ENCODE measurements at places on chromosomes 5 and 9.

- DNase-seq: no peak
Observed at GRCh38 chr5:172678902-172679301, 37.8 kb downstream of the NEURL1B start.

DNA sequence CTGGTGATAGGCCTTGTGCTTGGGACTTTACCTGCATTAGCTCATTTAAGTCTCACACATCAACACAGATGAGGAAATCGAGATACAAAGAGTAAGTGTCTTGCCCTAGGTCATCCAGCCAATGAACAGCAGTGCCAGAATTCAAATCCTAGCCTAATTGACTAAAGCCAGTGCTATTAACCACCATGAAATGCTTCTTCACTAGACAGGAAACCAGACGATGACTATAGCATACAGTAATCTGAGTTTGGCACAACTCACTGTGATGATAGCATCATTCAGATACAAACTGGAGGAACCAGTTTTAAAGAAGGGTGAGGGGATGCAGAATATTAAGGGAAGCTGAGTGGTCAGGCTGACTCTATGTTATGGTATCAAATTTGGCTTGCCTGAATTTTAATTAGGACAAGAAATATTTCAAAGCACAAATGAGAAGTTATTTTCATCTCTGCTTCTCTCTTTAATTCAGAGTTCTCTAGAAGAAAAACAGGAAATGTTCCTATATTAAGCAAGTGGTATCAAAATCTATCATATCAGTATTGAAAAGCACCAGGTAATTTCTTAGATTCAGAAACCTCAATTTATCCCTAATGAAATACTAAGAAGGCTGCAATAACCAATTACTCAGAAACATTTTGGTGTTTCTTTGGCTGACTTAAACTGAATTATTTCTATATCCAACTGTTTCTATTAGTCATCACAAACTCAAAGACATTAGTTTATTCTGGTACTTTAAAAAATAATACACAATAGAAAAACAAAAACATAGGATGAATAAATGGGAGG, 147.0 kb upstream of the RASA1 start:
- DNase-seq: peak; percentile 92

DNA sequence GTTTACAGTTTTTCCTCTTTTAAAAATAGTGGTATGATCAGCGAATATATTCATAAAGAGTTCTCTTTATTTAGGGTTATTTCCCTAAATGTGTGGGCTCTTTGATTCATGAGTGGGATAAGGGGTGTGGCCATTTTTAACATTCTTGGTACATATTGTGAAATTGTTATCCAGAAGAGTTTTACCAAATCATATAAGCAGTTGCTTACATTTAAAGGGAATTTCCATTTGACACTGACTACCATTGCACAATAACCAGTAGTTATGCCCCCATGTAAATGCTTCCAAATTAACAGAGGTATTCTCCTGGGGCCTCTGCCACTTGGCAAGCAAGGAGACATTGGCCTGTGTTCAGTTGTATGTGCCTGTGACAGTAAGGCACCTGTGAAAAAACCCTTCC, 27.2 kb downstream of the SLC25A48 start:
- DNase-seq: no peak

- DNase-seq: peak; percentile 16
Observed at GRCh38 chr5:95823218-95823737, 752 bp upstream of the GLRX start.

DNA sequence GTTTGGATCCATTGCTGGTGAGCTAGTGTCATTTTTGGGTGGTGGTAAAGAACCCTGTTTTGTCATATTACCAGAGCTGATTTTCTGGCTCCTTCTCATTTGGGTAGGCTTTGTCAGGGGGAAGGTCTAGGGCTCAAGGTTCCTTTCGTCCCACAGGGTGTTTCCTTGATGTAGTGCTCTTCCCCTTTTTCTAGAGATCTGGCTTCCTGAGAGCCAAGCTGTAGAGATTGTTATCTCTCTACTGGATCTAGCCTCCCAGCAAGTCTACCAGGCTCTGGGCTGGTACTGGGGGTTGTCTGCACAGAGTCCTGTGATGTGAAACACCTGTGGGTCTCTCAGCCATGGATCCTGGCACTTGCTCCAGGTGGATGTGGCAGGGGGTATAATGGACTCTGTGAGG, 145.9 kb downstream of the HINT1 start:
- DNase-seq: no peak

DNA sequence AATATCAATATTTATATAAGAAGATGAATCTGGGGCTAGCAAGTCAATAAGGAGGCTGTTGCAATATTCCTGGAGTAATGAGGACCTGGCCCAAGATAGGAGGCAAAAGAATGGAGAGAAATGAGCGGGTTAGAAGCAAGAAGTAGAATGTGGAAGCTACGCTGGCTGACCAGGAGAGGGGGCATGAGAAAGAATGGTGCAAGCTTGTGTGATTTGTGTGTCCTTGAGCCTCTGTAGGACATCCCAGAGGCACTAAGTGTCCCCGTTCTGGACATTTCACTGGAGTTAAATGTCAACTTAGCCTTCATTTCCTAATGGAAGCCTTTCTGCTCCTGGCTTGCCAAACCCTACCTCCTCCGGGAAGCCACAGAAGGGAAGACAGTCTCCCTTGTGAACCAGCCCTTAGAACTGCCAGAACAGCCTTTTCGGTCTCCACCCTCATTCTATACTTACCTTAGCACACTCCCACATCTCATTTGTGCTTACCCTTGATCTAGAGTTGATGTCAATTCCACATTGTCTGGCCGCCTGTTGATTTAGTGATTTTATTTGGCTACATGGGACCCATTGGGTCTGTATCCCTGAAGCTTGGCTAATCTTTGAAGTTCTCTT, 6.7 kb upstream of the PDE6A start:
- DNase-seq: no peak

GRCh38 chr5:68141494-68141893, 74.1 kb upstream of the PIK3R1 start:
- peak; percentile 64 for DNase-seq

DNA sequence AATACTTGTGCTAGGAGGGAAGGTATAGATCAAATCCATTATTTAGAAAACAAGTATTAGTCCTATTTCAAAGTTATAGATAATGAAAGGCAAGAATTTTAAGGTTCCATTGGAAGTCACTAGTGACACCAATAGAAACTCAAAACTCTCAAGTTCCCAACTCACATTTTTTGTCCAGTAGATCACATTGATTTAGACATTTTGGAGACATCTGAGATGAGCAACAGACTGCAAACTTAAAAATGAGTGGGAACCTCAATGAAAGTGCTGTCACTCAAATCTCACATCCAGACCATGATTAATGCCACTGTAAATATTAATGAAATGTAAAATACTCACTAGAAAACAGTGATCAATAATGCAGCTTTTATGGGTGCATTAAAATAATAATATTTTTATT, 405.0 kb downstream of the ENC1 start:
- DNase-seq: peak; percentile 21

DNA sequence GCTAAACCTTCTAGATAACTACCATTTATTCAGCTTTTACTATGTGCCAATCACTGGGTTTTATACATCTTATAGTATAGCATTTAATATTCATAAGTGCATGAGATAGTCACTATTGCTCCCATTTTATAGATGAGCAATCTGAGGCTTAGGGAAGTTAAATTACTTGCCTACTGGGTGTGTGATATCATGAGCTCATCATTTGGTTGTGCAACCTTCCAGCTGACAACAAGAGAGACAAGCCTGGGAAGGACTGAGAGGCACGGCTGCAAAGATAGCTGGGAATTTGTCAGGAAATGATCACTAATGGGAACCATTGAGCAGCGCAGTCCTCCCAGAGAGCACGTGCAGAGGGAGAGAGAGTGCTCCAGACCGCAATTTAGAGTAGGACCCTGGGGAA, 481.6 kb upstream of the KIF2A start:
- no peak for DNase-seq

DNA sequence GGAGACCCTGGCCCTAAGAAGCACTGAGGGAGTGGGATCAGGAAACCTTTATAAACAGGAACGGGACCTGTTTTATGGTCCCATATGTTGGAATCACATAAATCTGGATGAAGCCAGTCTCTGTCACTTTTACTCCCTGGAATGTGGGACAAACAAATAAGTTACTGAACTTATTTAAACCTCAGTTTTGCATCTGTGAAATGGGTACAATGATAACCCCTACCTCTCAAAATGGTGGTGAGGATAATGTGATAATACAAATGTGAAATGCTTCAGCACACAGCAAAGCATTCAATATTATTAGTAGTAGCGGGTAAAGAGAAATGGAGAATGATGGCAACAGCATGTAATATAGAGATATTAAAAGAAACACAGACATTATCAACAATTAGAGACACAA, 298.9 kb downstream of the ZSWIM6 start:
- DNase-seq: no peak

- peak; percentile 55 for DNase-seq
Observed at GRCh38 chr5:35860686-35861085, 4.0 kb downstream of the IL7R start.

GRCh38 chr9:113590991-113591898, 127.7 kb downstream of the RGS3 start:
- DNase-seq: peak; percentile 72

- no peak for DNase-seq
Observed at GRCh38 chr5:76542887-76543690, 80.1 kb downstream of the F2RL2 start.

GRCh38 chr5:2199697-2200096, 317.0 kb upstream of the IRX4 start:
- DNase-seq: no peak

GRCh38 chr5:57174128-57174889, 450 bp downstream of the GPBP1 start:
- peak; percentile 40 for DNase-seq

- DNase-seq: no peak
Observed at GRCh38 chr5:148856424-148856823, 30.0 kb downstream of the ADRB2 start.

- DNase-seq: peak; percentile 42
Observed at GRCh38 chr5:43780586-43780985, 177.6 kb downstream of the NNT start.
